ENCODE measurements at places on chromosomes 6 and 20.

DNA sequence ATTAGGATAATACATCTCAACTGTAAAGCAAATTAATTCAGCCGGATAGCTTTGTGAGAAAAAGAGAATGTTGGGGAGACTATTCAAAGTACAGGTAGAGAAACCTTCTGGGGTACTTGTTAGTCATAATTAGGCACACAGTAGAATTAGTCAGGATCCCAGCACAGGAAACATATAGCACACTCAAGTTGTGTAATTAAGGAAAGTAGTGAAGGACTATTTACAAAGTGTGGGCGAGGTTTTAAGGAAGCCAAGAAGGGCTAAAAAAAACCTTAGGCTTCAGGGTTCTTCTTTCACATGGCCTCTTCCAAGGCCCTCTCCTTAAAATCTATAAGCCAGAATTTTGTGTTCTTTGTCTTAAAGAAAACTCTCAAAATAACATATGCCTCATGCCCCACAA is 126.7 kb downstream of the RTN4IP1 start:
- DNase-seq, result no peak

- no peak for DNase-seq
These were observed 158.1 kb upstream of the GMDS start for GRCh38 chr6:2403546-2403945.

- no peak for DNase-seq
These were observed 100.6 kb upstream of the DUSP22 start for GRCh38 chr6:191487-192312.

DNA sequence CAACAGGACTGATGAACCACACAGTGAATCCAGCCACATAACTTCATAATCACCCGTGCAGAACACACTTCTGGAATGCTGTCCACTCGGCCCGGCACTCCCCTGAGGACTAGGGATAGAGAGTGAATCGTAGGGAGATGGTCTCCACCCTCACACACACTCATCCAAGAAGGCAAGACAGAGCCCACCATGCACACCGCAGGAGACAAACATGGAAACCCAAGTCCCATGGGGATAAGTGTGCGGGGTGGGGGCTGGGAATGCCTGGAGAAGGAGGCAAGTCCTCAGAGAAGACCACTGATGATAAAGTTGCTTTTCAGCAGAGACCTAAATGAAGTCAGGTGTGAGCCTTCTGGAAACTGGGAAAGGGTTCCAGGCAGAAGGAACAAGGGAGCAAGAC is 399.2 kb upstream of the AGPAT4 start:
- DNase-seq, result no peak

- no peak for DNase-seq
These were observed at the start of gene MRAP2 for GRCh38 chr6:84033523-84034451. MRAP2 (plus strand) TSS chr6:84033772; CDS start chr6:84055319, 21,547 bp downstream.

DNA sequence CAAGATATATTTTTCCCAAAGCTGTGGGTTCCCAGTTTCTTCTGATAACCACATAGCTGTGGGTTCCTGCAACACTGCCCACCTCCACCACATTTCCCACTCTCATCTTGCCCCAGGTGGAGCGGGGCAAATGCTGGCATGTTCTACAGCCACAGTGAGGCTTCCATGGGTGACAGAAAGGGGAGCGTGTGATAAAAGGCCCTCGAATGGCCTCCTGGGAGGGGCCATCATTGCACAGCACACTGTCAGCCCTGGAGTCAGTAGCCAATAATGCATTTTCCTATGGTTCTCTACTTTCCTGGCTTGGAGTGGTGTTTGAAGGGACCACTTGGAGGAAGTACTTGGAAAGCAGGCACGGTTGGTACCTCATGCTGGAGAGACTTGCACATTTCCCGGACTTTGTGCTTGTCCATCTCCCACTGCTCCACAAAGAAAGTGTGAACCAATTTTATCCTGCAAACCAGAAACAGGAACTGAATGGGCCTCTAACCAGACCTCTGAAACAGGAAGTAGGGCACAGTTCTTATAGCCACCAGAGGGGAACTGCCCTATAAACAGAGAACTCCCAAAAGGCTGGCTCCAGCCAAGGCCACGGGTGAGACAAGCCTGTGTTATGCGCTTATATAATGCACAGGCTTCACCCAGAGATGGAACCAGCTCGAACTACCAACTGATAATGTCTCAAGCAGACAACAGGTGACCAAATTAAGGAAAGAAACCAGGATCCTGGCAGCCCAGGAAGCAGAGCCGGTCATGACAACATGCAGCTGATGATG is 8.6 kb downstream of the MAP3K5 start:
- no peak for DNase-seq

GRCh38 chr20:37796121-37796520 is 102.3 kb downstream of the CTNNBL1 start:
- DNase-seq, result no peak

GRCh38 chr6:21199262-21199661 is 394.3 kb upstream of the SOX4 start:
- DNase-seq, result no peak

DNA sequence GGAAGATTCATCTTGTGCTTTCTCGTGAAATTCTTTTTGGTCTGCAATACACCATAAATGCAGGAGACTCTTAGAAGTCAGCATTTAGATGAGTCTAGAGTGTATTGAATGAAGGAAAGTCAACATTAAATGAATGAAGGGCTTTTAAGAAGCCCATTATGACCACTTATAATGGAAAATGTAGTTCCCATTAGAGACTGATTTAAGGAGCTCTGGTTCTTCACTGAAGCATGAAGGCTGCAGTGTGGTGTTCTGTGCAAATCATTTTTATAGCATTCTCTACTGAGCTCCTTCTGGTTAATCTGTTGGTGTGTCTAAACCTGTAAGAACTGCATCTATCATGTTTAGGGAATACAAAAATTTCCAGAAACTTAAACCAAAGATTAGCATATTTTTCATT is 19.7 kb downstream of the NCOA7 start:
- DNase-seq, result no peak

DNA sequence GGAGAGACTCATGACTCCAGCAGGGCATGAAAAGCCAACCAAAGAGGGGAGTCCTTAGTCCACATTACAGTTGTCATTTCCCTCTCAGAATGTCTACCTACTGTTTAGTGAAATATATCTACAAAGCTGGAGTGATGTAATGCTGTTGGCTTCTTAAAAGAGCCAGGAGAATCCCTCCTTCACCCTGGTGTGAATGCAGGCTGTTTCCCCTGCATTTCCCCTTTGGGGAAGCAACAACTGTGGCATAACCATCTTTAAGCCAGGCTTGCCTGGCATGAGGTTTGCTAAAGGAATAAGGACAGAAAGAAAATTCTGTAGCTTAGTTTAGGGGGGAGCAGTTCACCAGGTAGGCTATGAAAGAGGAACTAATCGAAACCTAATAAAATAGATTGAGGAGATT is 129.5 kb downstream of the CRYBG1 start:
- no peak for DNase-seq

- DNase-seq, result no peak
These were observed 53.8 kb downstream of the PCNA start for GRCh38 chr20:5065879-5066383.

DNA sequence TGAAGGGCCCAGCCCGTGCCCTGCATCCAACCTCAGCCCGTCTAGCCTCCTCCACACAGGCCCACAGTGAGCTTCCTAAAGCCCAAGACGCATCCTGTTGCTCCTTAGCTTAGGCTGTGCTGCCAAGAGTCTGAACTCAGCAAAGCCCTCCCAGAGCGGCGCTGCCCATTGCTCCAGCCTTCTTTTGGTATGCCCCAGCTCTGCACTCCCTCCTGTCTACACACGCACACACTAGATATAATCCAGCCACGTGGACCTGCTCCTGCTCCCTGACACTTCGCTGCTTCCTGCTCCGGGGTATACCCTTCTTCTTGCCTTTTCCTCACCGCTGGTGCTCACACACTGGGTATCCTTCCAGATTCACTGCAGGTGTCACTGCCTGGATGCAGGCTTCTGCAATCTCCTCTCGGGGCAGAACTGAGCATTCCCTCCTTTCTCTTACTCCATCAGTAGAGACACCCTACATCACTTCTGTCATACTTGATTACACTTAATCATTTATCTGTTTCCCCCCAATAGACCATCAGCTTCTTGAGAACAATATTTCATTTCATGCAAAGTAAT is 23.8 kb downstream of the GABRR2 start:
- no peak for DNase-seq

GRCh38 chr6:156902782-156903181 is 125.6 kb downstream of the ARID1B start:
- no peak for DNase-seq

DNA sequence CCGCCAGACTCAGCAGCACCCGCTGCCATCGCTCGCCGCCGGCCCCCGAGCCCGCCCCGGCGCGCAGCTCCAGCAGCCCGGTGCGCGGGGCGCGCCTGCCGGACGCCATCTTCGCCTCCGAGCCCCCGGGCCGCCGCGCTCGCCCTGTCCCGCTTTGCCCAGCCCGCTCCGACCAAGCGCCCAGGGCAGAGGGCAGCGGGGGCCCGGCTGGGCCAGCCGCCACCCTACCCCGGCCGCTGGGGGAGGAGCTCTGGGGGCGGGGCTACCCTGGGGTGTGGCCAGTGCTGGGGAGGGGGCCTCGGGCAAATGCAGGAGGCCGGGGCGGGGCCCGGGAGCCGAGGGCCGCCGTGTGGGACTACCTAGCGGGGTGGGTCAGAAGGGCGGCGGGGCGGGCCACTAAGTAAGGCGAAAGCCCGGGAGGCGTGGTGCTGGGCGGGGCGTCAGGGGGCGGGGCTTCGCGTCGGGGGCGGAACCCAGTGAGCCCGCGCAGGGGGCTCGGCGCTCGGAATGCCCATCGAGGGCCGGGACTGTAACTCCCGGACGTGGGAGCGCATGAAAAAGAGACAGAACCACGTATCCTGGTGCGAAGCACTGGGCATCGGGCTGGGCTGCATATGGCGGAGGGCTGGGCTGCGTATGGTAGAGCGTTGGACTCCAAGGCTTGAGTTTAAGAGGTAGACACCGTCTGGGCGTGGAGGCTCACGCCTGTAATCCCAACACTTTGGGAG is at the start of gene SNTA1:
SNTA1 (minus strand) TSS at position 252 of the 728 bp plus-strand sequence; CDS start at position 109, 143 bp downstream.
- peak; percentile 80 for DNase-seq

DNA sequence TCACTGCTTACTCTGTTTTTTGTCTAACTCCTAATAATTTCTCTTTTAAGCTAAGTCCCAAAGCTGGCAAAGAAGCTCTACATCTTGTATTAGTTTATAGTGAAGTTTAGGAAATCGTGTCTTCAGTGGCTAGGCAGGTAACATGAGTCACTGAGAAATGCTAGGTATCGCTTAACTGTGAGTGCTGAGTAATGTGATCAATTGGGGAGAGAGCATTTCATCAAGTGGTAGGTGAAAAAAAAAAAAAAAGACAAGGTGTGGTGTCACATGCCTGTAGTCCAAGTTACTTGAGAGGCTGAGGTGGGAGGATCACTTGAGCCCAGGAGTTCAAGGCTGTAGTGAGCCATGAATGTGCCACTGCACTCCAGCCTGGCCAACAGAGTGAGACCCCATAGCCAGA is 125.3 kb downstream of the FAM83B start:
- DNase-seq, result no peak

- DNase-seq, result no peak
These were observed 135.8 kb downstream of the MYO6 start for GRCh38 chr6:75884822-75885221.

DNA sequence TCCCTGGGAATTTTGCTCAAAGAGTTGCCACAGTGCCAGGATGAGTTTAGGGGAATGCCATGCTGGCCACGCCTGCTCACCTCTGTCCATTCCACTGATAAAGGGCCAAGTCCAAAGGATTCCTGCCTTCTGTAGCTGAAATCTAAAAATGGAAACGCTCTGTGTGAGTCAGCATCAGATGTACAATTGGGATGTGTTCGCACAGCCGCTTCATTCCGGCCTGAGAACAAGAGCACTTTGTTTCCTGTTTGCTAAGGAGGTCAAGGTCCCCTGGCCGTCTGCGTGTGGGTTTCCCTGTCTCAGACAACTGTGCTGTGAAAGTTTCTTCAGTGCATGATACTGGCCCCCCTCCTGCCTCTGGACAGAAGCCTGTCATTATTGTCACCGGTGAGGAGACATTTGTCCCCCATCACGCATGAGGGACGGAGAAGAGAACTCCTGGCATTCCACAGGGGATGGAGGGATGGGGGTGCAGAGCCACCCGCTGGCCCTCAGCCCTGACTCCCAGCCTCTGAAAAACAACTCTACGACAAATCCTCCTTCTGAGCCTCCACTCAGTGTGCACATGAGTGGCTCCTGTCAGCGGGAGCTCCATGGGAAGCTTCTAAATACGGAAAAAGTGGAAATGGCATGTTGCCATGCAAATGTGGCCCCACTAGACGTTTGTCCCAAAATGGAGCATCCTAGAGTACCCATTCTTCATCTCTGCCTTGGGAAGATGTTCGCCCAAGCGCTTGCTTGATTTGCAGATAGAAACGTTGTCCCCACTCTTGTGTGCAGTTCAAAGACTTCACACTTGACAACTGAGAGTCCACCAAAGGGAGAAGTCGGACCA is 143.5 kb upstream of the AFDN start:
- no peak for DNase-seq

- DNase-seq, result no peak
These were observed 13.5 kb downstream of the MTG2 start for GRCh38 chr20:62196286-62196685.

- DNase-seq, result no peak
These were observed 43.7 kb downstream of the HDGFL1 start for GRCh38 chr6:22613051-22613450.

GRCh38 chr6:12748815-12749521 is 32.4 kb downstream of the PHACTR1 start:
- no peak for DNase-seq

DNA sequence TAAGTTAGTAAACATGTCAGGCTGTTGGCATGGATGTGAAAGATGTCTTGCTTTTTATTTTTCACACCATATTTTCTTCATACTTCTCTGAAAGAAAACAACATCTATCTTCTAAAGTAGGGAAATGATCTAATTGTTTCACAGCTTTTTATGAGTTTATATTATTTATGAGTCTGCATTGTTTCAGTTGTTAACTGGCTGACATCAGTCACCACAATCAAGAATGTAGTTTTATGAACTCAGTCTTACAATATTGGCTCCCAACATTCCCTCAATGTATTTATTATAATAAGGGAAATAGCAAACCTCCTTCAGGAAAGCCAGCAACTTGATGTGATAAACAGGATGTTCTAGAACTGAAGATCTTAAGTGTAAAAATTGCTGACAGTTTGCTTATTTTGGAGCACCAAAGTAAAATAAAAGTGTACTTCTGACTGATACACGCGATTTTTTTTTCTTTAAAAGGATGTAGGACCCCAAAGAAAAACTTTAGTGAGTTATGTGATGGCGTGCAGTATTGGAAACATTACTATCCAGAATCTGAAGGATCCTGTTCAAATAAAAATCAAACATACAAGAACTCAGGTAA is 106.0 kb downstream of the ADGRG6 start:
- DNase-seq, result no peak

DNA sequence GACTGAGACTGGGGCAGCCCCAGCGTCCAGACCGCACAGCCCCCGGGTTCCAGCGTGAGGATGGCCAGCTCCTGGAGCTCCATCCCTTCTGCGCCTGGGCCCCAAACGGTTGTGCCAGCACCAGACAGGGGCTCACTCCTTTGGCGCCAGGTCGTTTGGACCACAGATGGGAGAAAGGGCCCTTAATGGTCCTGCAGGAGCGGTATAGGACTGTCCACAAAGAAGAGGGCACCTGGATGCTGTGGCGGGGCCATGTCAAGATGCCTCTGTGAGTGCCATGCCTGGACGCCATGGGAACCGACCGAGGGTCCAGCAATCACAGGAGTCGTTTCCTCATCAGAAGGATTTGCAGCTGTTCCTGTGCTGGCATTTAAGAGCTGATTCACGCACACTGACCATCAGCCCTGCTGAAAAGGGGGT is 82.7 kb downstream of the DLL1 start:
- DNase-seq, result no peak

- no peak for DNase-seq
These were observed 301.8 kb downstream of the TBC1D7 start for GRCh38 chr6:13026557-13026956.
